ENCODE measurements at places on chromosomes 7 and 10. TPM values are rescaled to one million over a fixed set of nuclear protein-coding genes. Genes with fewer than 3 reads are reported as not detected.

GRCh38 chr7:127648986-127649385 is 3.0 kb upstream of the SND1 start:
- DNase-seq, result no peak

DNA sequence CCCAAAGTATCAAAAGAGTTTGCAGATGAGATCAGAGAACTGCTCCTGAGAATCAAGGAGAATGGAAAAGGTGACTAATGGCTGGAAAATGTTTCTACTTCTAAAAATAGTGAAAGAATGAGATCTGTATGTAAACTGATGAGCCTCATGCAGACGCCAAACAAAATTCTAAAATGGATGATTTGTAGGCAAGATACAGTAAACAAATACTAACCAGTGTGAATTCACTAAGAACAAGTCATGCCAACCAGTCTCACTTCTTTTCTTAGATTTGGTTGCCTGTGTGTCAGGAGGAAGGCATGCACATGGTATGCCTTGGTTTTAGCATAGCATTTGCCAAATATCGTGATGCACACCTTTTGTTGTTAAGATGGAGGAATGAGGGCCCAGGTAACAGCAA is 94.9 kb upstream of the PIK3CG start:
- DNase-seq, result peak; percentile 81

GRCh38 chr7:70131817-70132216 is 533.5 kb downstream of the AUTS2 start:
- no peak for DNase-seq

SLC26A3 gene
- total RNA-seq, result not detected

AP4M1 gene
- total RNA-seq, result 16.1 TPM

Measured in fibroblast of villous mesenchyme (primary cell).